WTC11 (cell line): ENCODE measurements at places on chromosomes 1 and 21. TPM values are rescaled to one million over a fixed set of nuclear protein-coding genes. Genes with fewer than 3 reads are reported as not detected.

Gene PDZK1
- 0.57 to 0.77 TPM (median 0.57 TPM) in 3 replicates for total RNA-seq

Gene GCSAML
- total RNA-seq, result not detected in 3 replicates

Gene DMBX1
- 1.7 to 3.7 TPM (median 1.8 TPM) in 3 replicates for total RNA-seq

Gene B3GALT5
- total RNA-seq, result 25.8 to 33.3 TPM (median 32.4 TPM) in 3 replicates

Gene DCST1
- 0.15 TPM in 1 of 3 replicates, not detected in the others for total RNA-seq

Gene HTR6
- 0.71 to 1.2 TPM (median 0.90 TPM) in 3 replicates for total RNA-seq

Gene SRGAP2
- total RNA-seq, result 74.2 to 81.2 TPM (median 74.4 TPM) in 3 replicates

Gene RAB3GAP2
- 45.7 to 64.3 TPM (median 52.8 TPM) in 3 replicates for total RNA-seq

Gene FCN3
- total RNA-seq, result 0.98 to 1.6 TPM (median 1.3 TPM) in 3 replicates

Gene TINAGL1
- total RNA-seq, result 7.2 to 8.4 TPM (median 8.4 TPM) in 3 replicates

Gene HEATR1
- total RNA-seq, result 63.3 to 73.0 TPM (median 68.4 TPM) in 3 replicates

Gene BMP8B
- 0.74 to 0.92 TPM (median 0.82 TPM) in 3 replicates for total RNA-seq

Gene DISC1
- total RNA-seq, result 5.2 to 6.6 TPM (median 5.5 TPM) in 3 replicates

Gene OR6K3
- total RNA-seq, result not detected in 3 replicates

DNA sequence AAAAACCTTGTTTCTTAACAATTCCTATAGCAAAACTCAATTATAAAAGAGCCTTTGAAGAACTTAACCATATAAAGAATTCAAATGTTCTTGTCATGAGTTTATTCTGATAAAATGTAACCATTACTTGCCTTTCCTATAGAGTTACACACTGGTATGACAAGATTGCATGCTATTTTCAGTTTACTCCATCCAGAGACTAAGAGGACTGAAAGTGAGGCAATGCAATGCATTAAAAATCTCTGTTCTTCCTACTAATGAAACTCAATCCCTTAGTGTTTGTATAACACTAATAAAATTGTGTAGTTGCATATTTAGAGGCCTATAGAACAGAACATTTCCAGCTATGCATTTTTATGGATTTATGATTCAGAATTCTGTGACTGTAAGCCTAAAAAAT lies 88.1 kb downstream of the COP1 start:
- no peak for DNase-seq

- DNase-seq, result no peak
Observed at GRCh38 chr1:112344754-112345423, 51.1 kb upstream of the CTTNBP2NL start.

- DNase-seq, result no peak
Observed at GRCh38 chr1:156476501-156477298, 23.9 kb downstream of the MEF2D start.

DNA sequence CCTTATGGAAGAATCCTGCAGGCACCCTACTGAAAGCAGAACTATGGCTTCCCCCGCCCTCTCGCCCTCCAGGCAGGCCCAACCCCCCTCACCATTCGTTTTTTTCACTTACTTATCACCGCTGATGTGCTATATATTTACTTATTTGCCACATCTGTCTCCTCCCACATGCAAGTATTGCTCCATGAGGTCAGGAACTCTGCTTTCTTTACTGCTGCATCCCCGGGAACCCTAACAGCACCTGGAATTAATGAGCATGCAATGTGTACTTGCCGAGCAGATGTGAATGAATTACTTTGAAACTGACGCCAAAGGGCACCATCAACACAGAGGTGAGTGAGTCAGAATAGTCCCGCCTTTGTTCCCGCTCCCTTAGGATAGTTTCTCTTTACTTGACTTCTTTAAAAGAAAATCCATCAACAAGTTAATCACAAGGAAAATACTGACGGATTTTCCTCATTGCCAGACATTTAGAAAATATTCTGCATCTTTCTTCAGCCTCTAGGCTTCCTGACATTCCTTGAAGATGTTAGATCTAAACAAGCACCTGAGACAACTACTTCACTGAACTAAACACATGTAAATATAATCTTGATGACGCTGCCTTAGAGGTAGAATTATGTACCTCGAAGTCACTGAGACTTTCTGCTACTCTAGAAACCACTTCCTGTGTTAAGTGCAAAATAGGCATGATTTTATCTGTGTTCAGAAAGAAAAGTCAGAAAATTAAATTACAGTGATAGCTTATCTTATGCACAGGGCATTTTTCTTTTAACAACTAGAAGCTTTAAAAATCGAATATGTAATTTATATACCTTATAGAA lies 17.5 kb upstream of the RAB4A start:
- no peak for DNase-seq

- DNase-seq, result no peak
Observed at GRCh38 chr1:82059959-82060358, 259.2 kb downstream of the ADGRL2 start.

GRCh38 chr1:109138358-109138757 lies 24.4 kb downstream of the ELAPOR1 start:
- no peak for DNase-seq

GRCh38 chr21:25956993-25957714 lies 213.4 kb downstream of the APP start:
- no peak for DNase-seq

DNA sequence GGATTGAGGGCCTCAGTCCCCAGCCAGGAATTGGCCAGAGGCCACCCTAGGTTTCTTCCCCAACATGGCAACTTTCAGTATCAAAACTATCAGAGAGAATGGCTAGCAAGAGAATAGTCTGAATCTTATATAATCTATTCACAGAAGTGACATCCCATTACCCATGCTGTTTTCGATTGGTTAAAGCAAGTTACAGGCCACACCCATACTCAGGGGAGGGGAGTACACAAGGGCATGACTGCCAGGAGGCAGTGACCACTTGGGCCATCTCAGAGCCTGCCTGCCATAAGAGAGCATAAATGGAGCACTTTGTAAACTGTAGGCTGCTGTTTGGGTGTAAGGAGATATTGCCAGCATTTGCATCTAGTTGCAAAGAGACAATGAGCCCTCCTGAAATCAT lies 65.4 kb downstream of the FAM163A start:
- DNase-seq, result no peak

DNA sequence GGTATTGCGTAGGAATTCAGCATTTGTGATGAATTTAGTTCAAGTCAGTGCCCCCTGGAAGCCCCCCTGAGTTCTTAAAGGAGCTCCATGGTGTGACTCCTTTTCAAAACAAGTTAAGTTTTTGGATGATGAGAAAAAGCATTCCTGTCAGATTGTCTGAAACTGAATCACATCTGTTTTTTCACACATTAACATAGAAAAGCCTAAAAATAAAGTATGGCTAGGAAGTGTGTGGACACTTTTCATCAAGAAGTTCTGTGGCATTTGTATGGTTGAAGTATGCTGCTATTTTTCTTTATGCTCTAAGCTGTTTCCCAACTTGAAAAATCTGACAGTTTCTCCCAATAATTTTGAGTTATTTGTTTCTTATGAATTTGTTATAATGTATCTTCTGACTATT lies 33.7 kb downstream of the PRDM2 start:
- no peak for DNase-seq

- DNase-seq, result no peak
Observed at GRCh38 chr1:217495249-217495648, 135.6 kb downstream of the GPATCH2 start.

- no peak for DNase-seq
Observed at GRCh38 chr1:29441916-29442668, 205.8 kb downstream of the PTPRU start.

DNA sequence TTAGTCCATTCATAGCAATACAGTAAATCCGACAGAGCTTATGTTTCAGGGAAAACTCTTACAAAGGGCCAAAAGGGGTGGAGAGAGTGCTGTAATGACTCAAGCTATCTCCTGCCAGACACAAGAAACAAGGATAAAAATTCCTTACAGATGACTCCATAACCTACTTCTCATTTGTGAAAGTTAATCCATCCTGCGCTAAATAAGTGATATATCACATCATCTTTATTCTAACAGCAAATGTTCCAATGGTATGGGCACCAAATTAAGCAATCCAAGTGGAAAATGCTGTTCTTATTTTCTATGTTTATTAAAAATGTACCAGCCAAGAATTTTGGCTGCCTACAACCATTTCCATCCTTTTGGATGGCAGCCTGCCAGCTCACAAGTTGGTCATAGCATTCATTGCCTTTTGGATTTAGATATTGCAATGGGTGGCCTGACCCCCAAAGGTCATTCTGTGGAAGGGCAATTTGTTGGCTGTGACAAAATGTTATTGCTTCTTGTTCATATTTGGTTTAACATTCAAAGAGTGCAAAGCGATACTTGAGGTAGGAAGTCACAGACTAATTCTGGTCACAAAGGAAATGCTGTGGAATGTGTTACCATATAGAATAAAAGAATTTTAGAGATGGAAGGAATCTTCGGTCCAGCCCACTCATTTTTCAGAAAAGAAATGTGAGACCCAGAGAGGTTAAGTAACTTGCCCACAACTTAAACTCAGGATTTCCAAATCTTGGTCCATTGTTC lies 2.8 kb upstream of the ENAH start:
- DNase-seq, result no peak

- no peak for DNase-seq
Observed at GRCh38 chr21:43758111-43758641, 17.9 kb downstream of the CSTB start.

GRCh38 chr1:154682254-154682653 lies 74.3 kb upstream of the ADAR start:
- no peak for DNase-seq

- DNase-seq, result no peak
Observed at GRCh38 chr1:90417126-90417525, 300.0 kb downstream of the BARHL2 start.

GRCh38 chr1:221810406-221810805 lies 68.5 kb upstream of the DUSP10 start:
- no peak for DNase-seq

- no peak for DNase-seq
Observed at GRCh38 chr1:175408986-175409385, 216.4 kb upstream of the KIAA0040 start.

DNA sequence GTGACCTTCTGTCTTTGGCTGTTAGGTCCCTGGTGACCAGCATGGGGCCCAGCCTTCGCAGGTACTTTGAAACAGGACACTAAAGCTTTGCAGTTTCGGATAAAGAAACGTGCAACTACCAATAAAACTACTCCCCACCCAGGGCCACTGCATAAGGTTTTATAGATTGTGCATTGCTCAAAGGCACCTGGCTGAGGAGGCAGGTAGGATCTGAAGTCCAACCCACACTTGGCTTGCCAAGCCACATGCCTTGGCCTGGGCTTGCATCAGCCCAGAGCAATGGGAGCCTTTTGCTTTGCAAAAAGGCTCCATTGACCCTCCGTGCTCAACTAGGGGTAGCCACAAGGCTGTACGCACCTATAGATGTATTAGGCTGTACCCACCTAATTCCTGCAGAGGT lies 84.4 kb upstream of the SYT6 start:
- DNase-seq, result no peak

GRCh38 chr1:92992054-92992453 lies 30.8 kb upstream of the DIPK1A start:
- no peak for DNase-seq

DNA sequence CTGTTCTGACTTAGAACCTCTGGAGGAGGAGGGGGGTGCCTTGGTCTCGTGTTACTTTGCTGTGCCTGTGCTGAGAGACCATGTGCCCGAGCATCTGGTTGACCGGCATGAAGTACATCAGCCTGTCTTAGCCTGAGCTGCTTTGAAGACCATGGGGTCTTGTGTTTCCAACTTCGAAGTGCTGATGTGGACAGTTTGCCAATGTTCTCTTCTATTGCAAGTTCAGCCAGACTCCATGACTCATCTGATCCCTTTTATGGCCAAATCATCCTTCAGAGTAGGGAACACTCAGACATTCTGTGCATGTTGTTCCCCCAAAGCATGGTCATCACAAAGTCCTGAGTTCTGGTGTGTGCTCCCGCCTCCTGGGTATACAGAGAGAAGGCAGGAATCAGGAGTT lies 6.0 kb upstream of the PLA2G2C start:
- DNase-seq, result no peak

DNA sequence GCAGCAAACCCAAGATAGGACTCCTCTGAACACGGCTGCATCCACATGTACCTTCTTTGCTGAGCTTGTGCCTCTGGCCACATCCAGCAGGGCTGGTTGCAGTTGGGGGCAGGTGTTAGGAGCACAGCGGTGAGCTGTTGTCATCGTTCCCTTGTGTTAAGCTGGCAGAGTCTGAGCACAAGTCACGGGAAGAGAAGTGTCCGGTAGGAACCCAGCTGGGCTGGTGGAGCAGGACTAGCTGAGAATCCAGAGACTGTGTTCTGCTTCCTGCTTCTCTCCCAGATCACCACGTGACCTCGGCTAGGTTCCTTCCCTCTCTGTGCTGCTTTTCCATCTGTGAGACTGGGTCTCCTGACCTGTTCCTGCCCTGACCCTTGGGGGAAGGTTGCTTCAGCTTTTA lies 105.1 kb downstream of the PCBP3 start:
- DNase-seq, result no peak

GRCh38 chr1:119623678-119624077 lies 24.4 kb downstream of the ZNF697 start:
- no peak for DNase-seq

DNA sequence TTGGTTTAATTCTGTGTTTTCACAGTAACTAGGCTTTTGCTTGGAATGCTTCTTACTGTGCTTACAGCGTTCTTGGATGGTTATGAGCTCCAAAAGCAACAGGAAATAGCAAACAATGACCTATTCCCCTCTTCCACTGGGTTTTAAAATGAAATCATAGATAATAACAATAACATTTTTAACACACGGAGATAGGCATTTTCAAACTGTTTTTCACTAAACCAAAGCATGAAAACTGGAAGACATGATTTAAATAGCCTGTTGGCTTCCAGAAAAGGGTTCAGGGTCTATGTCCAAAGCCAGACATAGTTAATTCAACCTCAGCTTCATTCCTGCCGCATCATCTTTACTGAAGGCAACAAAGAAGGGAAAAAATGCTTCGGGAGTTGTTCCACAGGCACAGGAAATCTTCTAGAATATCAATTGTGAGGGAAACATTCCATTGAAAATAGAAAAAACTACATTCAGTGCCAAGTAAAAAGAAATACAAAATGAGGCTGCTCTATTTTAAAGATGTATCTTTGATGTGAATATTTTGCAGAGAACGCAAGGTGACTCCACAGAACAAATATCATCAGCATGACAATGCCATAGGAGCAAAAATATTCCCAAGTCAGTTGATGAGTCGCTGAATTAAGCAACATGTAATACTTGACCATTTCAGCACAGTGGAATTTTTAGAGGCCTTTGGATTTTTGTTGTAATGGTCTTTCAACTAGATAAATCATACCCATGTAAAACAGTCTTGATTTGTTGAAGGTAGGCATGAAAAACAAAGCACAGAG lies 80.7 kb downstream of the NID1 start:
- DNase-seq, result no peak

DNA sequence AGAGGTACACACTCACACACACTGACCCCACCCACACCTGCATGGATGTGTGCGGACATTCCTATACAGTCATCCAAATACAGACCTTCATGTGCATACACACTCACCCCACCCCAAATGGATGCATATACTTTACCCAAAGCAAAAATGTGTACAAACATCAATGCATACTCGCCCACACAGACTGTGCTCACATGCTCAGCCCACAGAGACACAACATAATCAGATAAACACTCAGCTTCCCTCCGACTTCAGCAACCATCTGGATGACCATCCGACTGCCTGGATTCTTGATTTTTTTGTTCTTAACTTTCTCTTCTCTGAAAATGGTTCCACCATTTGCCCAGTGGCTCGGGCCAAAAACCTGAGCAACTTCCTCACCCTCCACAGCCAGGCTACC lies 24.4 kb upstream of the GJB5 start:
- DNase-seq, result no peak

- DNase-seq, result no peak
Observed at GRCh38 chr1:11134898-11135266, 35.2 kb upstream of the EXOSC10 start.

- DNase-seq, result no peak
Observed at GRCh38 chr1:209822706-209823105, 5.1 kb upstream of the UTP25 start.
